AG08395 (cell line): ENCODE measurements at places on chromosomes 7 and 10.
A peak's percentile ranks its signal among the peaks of the same experiment; 100 is the strongest.

DNA sequence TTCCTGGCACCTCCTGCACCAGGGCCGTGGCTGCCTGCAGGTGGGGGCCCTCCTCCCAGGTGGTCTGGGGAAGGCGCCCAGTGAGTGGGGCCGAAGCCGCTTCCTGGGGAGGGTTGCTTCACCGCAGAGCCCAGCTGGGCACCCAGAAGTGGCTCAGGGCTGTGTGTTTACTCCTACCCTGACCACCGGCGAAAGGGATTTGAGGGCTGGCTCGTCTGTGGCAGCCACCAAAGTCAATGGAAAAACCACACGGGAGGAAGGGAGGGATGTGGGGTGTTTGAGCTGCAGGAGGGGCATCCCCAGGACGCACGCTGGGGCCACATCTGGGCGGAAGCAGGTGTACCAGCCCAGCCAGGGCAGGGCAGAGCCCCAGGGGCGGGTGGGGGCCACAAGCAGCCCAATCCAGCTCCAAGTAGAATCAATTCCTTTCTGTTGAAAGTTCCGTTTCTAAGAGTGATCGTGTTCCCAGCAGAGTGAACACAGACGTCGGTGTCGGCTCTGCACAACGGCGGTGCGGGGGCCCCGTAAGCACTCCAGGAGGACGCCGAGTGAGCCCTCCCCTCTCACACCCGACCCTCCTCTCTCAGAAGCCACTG is 69.9 kb downstream of the FOXL3 start:
- DNase-seq, result no peak

GRCh38 chr7:143255564-143255963 is 7.7 kb upstream of the GSTK1 start:
- DNase-seq, result no peak

- DNase-seq, result no peak
These were observed 660 bp downstream of the VCL start for GRCh38 chr10:73998623-73998928.

GRCh38 chr7:32427769-32428291 is 62.4 kb downstream of the LSM5 start:
- DNase-seq, result peak; percentile 70

- peak; percentile 60 for DNase-seq
These were observed 9.2 kb upstream of the TEX36 start for GRCh38 chr10:125692196-125692595.

DNA sequence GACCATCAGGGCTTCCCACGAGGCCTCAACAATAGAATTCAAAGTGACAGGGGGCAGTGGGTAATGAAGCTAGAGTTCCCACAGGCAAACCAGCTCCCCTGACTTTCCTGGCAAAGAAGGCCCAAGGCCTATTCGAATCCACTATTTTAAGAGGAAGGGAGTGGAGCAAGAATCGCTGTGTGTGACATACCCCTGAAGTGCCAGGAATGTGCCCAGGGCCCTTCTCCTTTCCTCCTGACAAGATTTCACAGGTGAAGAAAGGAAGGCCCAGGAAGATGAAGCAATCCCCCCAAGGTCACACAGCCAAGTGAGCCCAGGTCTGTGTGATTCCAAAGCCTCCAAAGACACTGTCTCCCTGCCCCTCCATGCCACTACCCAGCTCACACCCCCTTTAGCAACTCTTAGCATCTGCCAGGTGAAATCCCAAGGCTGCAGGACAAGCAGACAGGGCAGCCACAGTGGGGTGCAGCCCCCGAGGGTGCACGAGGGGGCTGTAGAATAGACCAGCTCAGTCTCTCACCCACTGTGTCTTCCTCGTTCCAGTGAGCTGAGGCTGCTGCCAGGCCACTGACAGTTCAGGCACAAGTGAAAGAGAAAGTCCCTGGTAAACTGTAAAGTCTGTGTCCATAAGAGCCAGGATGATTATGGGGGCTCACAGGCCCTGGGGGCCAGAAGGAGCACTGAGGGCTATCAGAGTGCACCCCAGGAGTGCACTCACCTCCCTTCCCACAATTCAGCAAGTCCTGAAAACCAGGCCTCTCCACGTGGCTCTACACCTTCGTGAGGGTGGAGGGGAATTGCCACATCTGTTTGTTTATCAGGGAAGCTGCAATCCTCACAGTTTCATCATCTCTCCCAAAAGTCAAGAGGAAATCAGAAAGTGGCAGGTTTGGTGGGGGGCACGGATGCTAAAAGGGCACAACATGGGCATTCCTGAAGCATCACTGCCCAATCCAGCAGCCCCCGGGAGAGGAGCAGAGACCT is 70.8 kb upstream of the ZMIZ1 start:
- DNase-seq, result peak; percentile 10

DNA sequence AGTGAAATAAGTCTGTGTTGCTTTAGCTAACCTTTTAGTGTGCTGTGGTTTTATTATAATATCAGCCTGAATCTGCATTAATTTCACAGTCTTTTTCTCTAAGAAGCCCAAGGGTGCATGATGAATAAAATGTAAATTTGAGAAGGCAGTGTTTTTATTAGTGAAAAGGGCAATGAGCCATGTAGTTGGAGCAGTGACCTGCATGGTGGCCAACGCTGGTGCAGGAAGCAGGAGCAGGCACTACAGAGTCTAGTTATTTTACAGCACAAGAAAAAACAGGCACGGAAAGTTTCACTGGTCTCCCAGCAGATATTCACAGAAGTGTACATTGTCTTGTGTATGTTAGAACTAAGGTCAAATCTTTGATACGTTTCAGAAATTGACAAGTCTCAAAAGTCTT is 247.8 kb downstream of the CELF2 start:
- no peak for DNase-seq

DNA sequence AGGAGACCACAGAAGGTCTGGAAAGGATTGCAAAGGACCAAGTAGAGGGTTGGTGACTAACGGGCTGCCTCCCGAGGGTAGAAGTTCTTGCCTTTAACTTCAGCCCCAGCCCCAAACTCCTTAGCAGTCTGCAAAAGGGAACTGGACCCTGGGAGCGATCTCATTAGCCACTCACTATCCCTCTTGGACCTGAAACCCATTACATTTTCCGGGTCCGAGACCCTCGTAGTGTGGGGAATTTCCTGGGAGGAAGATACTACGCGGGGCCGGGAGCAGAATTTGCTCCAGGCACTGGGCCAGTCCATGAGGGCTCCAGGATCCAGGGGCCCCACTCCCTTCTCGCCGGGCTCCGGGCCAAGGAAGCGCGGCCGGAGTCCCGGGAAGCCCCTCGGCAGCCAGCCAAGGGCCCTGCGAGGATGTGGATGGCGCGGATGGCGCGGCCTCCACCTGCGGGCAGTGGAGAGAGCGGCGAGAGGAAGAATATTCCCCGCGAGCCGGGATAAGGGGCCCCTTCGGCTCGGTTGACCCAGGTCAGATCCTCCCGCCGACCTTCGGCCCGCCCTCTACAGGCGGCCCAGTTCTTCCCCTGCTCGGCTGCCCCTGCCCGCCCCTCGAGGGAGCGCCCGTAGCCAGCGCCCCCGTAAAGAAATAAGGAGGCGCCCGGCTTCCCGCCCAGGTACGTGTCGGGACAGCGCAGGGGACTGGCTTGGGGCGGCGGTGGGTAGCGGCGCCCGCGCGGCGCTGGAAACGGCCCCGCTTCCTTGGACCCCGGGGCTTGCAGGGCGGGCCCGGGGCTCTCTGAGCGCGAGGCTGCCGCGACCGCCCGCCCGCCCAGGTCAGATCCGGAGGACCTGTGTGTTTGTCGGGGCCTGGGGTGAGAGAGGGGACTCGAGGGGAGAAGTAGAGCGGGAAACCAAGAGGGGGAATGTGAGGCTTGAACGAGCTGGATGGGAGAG is at the start of gene MYO3A:
TSS of gene MYO3A (plus strand) at position 577 of the 956 bp plus-strand sequence. CDS start 17,882 bp downstream, outside the sequence.
- DNase-seq, result no peak

GRCh38 chr10:3981300-3981699 is 196.3 kb upstream of the KLF6 start:
- DNase-seq, result no peak

DNA sequence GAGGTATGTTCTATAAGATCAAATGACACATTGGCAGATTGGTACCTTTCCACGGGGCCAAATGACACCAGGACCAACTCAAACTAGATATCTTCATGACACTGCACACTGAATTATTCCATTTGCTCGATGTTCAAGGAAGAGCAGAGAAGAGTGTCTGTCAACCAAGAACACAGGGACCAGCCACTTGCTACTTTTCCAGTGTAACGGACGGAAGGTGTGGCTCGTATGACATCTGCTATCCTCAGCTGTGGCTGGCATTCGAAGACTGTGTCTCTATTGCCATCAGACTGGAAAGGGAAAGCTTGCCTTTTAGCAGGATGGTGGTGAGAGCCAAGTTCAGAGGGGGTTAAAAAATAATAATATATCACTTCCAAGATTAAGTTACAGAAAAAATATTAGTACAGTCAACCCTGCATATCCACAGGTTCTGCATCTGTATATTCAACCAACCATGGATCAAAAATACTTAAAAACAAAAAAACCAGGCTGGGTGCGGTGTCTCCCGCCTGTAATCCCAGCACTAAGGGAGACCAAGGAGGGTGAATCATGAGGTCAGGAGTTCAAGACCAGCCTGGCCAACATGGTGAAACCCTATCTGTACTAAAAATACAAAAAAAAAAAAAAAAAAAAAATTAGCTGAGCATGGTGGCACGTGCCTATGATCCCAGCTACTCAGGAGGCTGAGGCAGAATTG is 237.1 kb downstream of the PRPF18 start:
- DNase-seq, result no peak

- DNase-seq, result peak; percentile 81
These were observed 1.9 kb upstream of the PLAU start for GRCh38 chr10:73908853-73909539.

- no peak for DNase-seq
These were observed 483.1 kb upstream of the CNTNAP2 start for GRCh38 chr7:145633513-145633912.

DNA sequence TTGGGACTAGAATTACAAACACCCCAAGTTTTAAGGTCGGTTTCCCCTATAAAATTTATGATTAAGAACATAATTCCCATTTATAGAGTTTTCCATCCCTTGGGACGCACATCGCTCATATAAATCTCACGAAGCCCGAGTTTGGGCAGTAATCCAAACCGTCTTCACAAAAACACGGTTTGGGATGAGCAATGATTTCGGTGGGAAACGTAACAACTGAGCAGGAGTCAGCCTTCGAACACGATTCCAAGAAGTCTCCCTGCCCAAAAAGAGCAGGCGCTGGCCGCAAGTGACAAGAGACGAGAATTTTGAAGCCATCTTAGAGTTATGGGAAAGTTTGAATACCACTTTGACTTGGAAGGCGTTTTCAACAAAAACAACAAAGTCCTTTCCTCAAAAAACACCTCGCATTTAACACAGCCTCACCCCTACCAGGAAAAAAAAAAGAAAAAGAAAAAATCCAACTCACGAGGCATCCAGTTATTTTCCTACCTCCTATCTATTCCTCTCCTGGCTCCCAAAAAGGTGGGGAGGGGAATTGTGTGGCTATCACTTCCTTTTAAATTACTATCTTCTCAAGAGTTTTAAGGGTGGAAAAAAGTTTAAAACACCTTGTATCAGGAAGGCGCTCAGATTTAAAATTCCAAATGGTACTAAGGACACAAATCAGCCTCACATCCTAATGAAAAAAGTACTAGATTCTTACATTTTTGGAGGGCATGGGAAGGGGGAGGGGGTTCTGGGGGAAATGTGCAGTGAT is 1.6 kb downstream of the SEPHS1 start:
- DNase-seq, result peak; percentile 53

DNA sequence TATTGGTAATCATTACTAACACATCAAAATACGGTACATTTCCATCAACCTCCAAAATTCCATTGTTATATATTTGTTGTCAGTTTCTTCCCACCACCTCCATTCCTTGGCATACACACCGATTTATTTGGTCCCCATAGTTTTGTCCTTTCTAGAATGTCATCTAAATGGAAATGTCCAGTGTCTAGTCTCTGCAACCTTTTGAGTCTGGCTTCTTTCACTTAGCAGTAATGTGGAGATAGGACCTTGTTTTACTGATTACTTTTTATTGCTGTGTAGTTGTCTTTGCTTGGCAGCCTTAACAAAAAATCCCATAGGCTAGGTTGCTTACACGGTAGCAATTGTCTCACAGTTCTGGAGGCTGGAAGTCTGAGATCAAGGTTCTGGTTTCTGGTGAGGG is 22.5 kb downstream of the TRRAP start:
- DNase-seq, result no peak

GRCh38 chr7:70379210-70379609 is 752.7 kb upstream of the GALNT17 start:
- no peak for DNase-seq
